ENCODE measurements at places on chromosomes 16 and 17.

GRCh38 chr16:58126451-58126961 lies 2.7 kb downstream of the CFAP20 start:
- DNase-seq: no peak

DNA sequence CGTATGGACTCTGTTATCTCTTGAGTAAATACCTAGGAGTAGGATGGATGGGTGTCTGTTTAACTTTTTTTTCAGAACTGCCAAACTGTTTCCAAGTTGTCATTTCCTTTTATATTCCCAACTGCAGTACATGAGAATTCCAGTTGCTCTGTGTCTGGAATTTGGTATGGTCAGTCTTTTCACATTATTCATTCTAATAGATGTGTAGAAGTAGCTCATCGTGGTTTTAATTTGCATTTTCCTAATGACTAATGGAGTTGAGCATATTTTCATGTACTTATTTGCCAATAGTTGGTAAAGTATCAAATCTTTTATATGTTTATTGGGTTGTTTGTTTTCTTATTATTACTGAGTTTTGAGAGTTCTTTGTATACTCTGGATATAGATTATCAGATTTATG lies 27.0 kb downstream of the MRTFB start:
- DNase-seq: no peak

GRCh38 chr16:27344721-27345120 lies 30.9 kb downstream of the IL4R start:
- no peak for DNase-seq

GRCh38 chr16:85250609-85251223 lies 138.4 kb upstream of the CIBAR2 start:
- no peak for DNase-seq

GRCh38 chr17:45688353-45688752 lies 95.8 kb upstream of the CRHR1 start:
- DNase-seq: no peak

Measured in HAP-1 (cell line).